ENCODE measurements at places on chromosomes 6 and 20.
A peak's percentile ranks its signal among the peaks of the same experiment; 100 is the strongest.

DNA sequence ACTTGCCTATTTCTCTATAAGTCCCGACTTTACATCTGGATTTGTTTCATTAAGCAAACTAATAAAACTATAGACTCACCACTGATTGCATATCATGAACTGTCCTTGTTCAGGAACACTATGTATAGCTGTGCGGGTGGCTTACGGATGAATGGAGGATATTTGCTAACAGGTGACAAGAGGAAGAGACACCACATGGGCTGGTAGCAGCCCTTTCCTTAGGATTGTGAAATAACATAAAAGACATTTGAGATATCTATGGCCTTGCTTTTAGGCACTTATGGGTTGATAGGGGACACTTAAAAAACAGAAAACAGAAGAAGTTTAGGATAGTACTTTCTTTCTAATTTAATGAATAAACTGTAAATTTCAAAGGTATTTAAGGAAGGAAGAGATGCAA, 5.0 kb upstream of the CAP2 start:
- DNase-seq, result no peak

DNA sequence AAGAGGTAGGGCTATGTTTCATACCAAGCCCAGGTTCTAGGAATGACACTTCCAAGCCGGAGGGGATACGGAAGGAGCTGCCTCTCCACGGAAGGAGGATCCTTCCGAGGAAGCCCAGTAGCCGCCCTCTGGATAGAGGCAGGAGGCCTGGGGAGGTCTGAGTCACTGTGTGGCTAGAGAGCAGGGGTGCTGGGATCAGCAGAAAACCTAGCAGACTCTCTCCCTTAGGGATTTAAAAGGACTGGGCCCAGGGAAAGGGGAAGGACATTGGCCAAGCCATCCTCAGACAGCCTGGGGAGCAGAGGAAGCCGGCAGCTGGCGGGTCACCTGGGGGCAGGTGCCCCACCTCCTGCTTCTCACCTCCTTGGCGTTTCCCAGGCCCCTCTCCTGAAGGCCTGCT, 36.6 kb upstream of the NFATC2 start:
- no peak for DNase-seq

GRCh38 chr6:63567966-63568365, 4.3 kb upstream of the LOC128125822 start:
- DNase-seq, result no peak

GRCh38 chr6:4925580-4925979, 78.3 kb downstream of the RPP40 start:
- no peak for DNase-seq

GRCh38 chr6:101444717-101445116, 51.2 kb downstream of the GRIK2 start:
- DNase-seq, result no peak

DNA sequence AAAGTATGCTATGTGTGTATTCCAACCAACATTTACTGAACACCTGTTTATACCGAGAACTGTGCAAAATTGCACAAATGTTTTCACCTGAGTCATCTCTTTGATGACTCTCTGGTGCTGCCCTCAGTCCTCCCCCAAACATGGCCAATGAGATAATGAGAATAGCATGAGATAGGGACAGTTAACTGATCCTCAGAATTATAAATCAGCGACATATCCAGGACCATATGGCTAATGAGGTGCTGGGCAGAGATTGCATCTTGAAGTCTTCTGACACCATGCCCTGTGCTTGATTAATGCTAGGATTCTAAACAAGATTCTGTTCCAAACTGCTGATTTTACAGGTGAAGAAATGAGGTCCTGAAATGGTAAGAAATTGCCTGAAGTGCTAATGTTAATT, 13.0 kb downstream of the CLVS2 start:
- DNase-seq, result no peak

DNA sequence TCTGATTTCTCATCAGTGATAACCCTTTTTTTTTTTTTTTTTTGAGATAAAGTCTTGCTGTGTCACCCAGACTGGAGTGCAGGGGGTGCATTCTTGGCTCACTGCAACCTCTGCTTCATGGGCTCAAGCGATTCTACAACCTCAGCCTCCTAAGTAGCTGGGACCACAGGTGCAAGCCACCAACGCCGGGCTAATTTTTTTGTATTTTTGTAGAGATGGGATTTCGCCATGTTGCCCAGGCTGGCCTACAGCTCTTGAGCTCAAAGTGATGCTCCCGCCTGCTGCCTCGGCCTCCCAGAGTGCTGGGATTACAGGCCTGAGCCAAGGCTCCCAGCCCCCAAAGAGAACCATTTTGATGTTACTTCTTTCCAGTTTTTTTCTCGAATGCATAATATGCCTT, 2.2 kb downstream of the FABP7 start:
- no peak for DNase-seq

DNA sequence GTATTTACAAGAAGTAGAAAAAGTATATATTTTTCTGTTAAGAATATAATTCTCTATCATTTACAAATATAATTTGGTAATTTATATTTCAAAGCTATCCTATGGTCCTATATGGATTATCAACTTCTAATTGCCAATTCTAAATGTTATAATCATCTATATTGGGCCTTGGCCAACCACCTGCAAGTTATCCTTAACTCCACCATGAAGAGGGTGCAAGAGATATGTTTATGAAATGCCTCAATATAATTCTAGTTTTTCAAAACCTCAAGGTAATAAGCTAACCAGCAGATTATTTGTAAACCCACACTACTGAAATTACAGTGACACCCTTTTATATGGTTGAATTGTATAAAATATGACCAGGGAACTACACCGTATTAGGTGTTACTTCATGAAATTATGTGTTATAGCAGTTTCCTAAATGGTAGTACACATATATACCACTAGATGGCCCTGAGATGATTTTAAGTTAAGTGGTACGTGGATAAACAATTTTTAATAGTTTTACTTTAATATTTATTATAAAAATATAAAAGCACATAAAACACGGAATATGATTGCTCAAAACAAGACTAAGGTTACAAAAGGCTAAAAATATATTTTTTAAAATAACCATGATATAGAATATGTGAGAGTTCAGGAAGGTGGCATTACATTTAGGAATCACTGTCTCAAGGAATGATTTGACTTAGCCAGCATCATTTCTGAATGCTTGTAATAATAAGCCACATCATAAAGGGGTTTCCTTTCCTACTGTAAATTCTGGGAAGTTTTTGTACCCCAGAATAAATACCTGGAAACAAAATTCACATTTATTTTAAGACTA, 9.8 kb upstream of the PNISR start:
- no peak for DNase-seq

GRCh38 chr6:90080876-90081481, 186.7 kb downstream of the GJA10 start:
- peak; percentile 83 for DNase-seq

DNA sequence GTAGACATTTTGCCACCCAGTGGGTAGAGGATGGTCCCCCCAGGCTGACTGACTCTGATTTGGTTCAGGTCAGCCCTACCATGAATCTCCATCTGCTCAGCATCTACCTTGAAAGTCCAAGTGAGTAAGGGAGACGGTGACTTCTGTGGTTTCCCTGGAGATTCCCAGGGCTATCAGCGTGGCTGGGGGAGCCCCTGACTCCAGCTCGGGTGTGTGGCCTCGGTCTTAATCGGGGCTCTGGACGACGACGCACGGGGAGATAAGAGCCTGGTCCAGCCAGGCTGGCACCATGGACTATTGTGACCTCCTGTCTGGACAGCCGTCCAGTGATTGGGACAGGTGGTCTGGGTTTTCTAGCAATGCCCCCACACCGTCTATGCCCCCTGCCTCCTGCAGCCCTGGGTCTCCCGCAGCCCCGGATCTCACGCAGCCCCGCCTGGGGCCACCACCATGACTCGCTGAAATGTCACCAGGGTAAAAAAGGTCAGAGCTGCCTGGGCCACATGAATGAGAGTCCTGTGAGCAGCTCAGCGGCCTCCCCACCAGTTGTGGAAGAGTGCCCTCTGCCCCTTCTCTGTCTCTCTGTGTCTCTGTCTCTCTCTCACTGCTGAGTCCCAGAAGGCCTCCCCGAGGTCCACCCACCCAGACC, 47.1 kb upstream of the GATA5 start:
- no peak for DNase-seq

- no peak for DNase-seq
Measured at GRCh38 chr6:14135893-14136539, 18.4 kb downstream of the CD83 start.

DNA sequence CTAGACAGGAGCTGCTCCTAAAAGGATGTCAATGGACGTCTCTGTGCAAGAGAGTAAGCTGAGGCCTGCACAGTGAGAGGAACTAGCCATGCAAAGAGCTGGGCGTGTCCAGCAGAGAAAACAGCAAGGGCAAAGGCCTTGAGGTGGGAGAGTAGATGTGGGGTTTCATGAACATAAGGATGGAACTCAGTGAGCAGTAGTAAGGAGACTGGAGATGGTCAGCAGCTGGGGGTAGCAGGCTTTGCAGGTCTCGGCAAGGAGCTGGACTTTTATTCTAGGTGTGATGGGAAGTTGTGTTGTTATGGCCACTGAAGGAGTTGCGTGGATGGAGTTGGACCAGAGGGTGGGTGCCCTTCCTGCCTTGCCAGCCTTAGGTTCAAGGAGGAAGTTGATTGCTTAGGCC, 90.7 kb upstream of the SIRPA start:
- DNase-seq, result no peak

DNA sequence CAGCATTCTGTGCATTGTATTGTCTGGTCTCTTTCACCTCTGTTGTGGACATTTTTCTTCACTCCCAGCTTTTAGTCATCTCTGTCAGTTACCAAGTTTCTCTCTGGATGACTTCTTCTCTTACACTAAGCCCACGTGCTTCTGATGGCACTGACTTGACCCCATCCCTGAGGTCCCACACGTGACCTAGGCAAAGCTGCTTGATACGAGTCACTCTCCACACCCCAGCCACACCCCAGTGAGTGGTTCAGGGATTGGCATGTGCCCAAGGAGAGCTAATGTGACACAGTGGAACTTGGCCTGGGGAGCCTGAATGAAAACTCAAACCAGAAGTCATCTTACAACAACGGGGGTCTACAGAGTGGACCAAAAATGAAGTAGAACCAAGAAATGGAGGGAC, 32.2 kb downstream of the HTR1E start:
- DNase-seq, result no peak

GRCh38 chr20:58810879-58811250, 39.8 kb downstream of the GNAS-AS1 start:
- no peak for DNase-seq

DNA sequence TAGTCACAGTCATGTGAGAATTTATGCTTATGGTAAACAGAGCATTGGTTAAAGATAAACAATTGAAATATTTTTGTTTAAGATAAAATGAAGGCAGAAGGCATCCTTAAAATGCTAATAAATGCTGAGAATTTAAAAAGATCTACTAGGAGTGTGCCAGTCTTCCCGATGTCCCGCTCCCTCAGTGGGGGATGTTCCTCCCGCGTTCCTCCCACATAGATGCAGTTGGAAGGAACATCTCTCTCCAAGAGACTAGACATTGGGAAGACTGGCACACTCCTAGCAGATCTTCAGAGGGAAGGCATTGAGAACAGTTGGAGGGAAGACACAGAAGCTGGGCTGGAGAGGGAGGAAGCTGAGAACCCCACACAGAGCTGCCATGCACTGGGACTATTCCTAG, 203.3 kb downstream of the EDN1 start:
- no peak for DNase-seq

DNA sequence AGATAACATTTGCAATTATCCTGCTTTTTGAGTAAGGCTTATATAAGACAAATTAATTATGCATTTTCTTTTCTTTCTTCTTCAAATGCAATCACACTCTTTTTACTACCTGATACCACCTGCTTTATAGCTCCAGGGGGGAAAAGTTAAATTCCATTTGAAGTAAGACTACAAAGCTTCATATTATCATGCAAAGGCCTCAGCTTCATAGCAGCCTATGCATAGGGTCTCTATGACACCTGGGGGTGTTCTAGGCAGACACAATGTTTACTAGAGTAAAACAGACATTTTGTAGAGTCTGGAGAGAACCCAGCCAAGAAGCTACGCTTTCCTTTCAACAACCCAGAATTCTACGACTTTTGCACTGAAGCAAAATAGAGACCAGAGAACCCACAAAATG, 148.0 kb downstream of the MCHR2 start:
- no peak for DNase-seq

DNA sequence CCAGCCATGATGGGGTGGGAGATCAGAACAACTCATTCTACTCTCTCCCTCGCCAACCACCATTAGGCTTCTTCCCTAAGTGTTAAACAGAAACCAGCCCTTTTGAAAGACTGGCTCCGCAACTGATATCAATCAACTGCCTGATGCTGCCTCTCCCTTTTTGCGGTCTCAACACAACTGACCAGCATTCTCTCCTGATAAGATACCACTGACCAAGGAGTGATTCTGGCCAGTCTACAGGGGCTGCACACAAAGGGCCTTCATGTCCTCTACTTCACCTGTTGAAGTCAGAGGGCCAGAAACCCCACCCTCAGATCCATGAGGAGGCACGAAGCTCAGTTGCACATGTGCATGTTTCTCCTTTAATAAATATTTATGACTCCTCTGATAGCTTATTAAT, 145.1 kb downstream of the CD24 start:
- DNase-seq, result no peak

GRCh38 chr6:167676666-167677421, 149.9 kb upstream of the AFDN start:
- no peak for DNase-seq

Data from central memory CD4-positive, alpha-beta T cell (primary cell).